ENCODE measurements at places on chromosomes 11 and 22.

DNA sequence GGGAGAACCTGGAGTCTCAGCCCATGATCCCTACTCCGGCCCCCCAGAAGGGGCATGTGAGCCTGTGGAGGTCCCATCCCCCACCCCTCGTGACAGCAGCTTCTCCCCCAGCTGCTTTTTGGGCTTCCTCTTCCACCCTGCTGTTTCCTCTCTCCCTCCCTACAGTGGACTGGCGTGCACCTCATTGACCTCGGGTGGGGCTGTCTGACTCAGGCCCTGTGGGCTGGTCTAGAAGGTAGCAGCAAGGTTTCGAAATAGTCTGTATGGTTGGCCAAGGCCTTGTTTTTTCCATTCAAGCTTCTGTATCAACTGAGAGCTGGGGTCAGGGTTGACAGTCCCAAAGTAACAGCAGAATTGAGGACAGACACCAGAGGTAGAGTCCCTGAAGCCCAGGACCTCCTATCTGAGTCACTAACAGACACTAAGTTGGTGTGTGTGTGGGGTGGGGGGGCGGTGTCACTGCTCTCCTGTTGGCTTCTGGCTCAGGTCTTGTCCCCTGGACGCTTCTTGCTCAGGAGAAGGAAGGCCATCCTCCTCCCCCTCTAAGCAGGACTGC, 7.7 kb downstream of the SLC37A2 start:
- DNase-seq = peak; percentile 71
- H3K4me3 ChIP-seq = no peak overlapping the region
- peaks cover 4% of the 10 kb centered on the region for H3K27me3 ChIP-seq
- peak overlapping the region; percentile 80 for H3K27ac ChIP-seq

DNA sequence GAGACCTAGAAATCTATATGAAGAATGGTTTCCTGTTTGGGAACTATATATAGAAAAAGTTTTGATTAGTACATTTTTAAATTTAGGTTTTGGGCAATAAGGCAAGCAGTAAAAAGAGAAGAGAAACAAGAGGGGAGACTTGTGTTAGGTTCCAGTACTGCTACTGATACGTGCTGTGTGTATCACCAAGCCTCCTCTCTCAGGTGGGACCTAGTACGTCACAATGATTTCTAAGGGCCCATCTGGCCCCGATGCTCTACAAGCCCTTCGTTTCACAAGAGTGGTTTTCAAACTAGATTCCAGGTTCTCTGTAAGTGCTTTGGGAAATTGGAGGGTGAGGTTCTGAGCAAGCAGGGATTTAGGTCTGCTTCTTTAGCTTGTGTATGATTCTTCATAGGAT, 39.2 kb downstream of the USP35 start:
- H3K4me3 ChIP-seq = no peak overlapping the region
- no peaks in the 10 kb centered on the region for H3K36me3 ChIP-seq
- H3K27ac ChIP-seq = no peak overlapping the region
- no peaks in the 10 kb centered on the region for H3K4me1 ChIP-seq

- no peaks in the 10 kb centered on the region for H3K36me3 ChIP-seq
- H3K27ac ChIP-seq = no peak overlapping the region
- DNase-seq = peak; percentile 69
- H3K4me1 ChIP-seq = peaks cover 17% of the 10 kb centered on the region
These were observed 1.6 kb downstream of the IFITM10 start for GRCh38 chr11:1748636-1749394.

DNA sequence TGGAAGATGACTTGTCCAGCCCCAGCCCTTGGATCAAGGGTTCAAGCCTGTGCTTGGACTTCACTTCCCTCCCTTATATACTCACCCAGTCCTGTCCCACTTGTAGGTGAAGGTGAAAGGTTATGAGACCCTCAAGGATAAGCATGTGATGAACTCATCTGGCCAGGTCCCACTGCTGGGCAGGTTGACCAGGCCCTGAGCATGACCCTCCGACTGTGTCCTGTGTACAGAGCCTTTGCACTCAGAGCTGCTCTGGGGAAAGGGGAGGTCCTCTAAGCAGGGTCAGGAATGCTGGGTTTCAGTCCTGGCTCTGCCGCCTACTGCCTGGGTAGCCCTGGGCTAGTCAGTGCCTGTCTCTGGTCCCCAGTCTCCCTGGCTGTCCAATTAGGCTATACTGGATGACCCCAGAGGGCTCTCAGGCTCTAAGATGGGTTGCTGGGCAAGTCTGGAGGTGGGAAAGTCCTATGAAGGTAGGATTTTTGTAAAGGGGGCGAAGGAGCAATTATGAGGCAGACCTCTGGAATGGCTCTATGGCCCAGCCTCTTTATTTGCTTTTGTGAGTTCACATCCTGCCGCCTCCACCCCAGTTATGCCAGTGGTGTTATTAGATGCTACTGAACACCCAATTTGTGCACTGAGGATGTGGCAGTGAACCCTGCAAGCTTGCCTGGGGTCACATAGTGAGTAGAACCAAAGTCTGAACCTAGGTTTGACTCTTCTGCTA, 14.1 kb downstream of the DGAT2 start:
- H3K27ac ChIP-seq = peak overlapping the region; percentile 58
- peaks cover 50% of the 10 kb centered on the region for H3K4me1 ChIP-seq
- H3K4me3 ChIP-seq = no peak overlapping the region
- DNase-seq = no peak
- no peaks in the 10 kb centered on the region for H3K27me3 ChIP-seq

DNA sequence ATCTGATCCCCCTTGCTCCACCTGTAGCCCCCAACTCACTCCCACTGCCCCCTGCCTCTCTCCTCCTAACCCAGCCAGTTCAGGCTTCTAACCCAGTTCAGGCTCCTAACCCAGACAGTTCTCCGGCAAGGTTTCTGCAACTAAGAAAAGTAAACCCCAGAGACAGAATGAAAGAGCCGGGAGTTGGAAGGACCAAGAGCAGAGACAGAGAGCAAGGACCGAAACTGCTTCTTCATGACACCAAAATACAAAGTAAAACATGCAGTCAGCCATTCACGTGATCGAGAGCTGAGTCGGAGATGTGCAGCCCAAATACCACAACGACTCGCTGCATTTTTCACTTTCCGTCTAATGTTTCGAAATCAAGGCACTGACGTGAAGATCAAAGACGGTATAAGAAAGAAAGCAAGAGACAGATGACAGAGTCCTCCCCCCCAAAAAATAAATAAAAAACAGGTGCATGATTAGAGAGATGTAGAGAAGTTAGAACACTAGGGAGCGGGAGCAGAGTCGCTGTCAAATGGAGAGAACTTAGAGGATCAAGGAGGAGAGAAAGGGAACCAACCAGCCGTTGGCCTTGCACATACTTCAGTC, 884 bp downstream of the IL10RA start:
- no peaks in the 10 kb centered on the region for H3K36me3 ChIP-seq
- no peaks in the 10 kb centered on the region for H3K4me1 ChIP-seq
- peaks cover 35% of the 10 kb centered on the region for H3K27me3 ChIP-seq
- DNase-seq = no peak
- no peak overlapping the region for H3K27ac ChIP-seq
- no peak overlapping the region for H3K4me3 ChIP-seq

GRCh38 chr22:16972311-16972710, 35.7 kb downstream of the GAB4 start:
- no peaks in the 10 kb centered on the region for H3K4me1 ChIP-seq
- H3K4me3 ChIP-seq = no peak overlapping the region
- H3K27me3 ChIP-seq = no peaks in the 10 kb centered on the region
- DNase-seq = no peak
- H3K27ac ChIP-seq = no peak overlapping the region

DNA sequence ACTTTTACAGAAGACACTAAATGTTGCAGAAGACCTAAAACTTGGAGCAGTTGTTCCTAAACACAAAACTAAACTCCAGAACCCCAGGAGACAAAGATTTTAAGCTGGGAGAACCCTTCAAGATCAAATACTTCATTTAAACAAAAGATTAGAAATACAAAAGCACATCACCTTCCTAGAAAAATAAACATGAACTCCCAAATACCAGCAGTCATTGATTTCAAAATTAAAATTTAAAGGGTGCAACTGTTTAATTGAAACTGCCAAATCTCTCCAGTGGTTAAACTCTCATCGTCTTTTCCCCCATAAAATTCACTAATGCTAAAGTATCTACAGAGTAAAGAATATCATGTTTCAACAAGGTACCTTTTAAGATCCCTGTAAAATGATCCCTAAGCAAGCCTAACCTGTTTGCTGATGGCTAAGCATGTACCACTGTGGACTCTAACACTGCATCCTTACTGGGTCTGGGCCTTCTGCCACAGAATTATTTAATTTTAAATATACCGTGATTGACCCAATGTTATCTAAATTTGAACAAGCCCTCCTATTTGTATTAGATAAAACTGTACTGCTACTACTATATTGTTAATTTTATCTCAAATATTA, 53.7 kb upstream of the CCDC34 start:
- no peaks in the 10 kb centered on the region for H3K27me3 ChIP-seq
- DNase-seq = no peak
- H3K4me3 ChIP-seq = no peak overlapping the region
- no peaks in the 10 kb centered on the region for H3K36me3 ChIP-seq

DNA sequence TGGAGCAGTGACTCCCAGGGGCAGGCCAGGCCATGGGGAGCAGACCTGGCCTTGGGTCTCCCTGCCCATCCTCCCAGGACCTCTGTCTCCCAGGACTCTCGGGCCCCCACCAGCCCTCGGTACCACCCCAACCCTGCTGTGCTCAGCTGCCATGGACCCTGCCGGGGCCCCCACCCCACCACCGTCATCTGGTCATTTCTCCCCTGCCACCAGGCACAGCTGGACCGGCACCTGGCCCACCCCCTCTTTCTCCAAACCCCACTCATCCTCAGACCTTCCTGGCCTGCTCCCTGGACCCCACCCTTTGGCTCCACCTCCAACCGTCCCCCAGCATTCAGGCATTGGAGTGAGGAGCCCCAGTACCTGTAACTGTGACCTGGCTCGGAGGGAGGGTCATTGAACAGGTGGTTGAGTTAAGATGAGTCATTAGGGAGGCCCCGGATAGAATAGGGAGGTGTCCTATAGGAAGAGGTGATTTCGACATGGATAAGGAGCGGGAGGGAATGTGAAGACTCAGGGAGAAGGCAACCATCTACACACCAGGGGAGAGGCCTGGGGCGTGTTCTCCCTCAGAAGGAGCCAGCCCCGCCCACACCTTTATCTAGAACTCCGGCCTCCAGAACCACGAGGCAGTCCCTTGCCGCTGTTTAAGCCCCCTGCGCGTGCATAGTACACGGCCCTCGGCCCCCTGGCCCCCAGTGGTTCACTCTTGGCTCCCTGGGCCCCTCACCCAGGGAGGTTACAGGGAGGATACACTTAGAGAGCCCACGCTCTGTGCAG, 1395.9 kb downstream of the BRD1 start:
- no peaks in the 10 kb centered on the region for H3K4me1 ChIP-seq
- H3K27me3 ChIP-seq = no peaks in the 10 kb centered on the region
- H3K36me3 ChIP-seq = no peaks in the 10 kb centered on the region
- H3K4me3 ChIP-seq = no peak overlapping the region
- DNase-seq = peak; percentile 50

DNA sequence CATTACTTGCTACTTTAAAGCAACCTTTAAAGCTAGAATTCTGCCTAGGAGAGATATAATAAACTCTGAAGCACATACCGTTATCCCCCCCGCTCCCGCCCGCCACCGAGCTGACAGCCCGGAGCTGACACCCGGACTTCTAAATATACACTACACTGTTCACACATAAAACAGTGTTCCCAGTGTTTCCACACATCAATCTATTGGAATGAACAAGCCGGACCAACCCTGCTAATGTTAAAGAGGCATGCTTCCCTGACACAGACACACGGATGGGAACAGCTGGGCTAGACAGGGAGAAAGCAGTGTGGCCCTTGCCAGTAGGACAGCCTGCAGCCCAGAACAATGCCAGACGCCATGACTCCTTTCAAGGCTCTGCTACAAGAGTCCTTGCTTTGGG, 108.4 kb upstream of the CSNK2A3 start:
- no peak overlapping the region for H3K4me3 ChIP-seq
- DNase-seq = no peak
- H3K4me1 ChIP-seq = peaks cover 14% of the 10 kb centered on the region
- H3K27ac ChIP-seq = no peak overlapping the region
- H3K27me3 ChIP-seq = no peaks in the 10 kb centered on the region

DNA sequence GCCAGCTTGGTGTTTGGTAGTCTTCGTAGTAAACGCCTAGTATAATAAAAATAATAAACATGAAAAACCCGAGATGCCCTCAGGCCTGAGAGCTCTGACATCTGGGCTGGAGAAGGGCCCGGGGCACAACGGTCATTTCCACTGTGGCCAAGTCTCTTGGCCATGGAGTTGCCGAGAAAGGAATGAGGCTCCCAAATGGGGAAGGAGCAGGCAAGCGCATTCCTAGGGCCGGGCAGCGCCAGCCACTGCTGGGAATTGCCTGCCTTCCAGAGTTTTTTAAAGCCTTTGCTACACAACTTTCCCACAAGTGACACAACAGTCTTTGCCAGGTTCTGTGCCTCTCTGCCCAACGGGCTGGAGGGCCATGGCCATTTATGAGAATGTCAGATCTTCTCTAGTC, 103.4 kb downstream of the NAV2 start:
- no peaks in the 10 kb centered on the region for H3K36me3 ChIP-seq
- H3K27me3 ChIP-seq = no peaks in the 10 kb centered on the region
- H3K4me1 ChIP-seq = peaks cover 5% of the 10 kb centered on the region
- no peak for DNase-seq
- H3K4me3 ChIP-seq = no peak overlapping the region
